ENCODE measurements at places on chromosomes 6 and 20. TPM values are rescaled to one million over a fixed set of nuclear protein-coding genes. Genes with fewer than 3 reads are reported as not detected.

- no peak for DNase-seq
Measured at GRCh38 chr6:12608874-12609273, 107.7 kb upstream of the PHACTR1 start.

- DNase-seq = no peak
Measured at GRCh38 chr6:21262504-21262903, 331.0 kb upstream of the SOX4 start.

DNA sequence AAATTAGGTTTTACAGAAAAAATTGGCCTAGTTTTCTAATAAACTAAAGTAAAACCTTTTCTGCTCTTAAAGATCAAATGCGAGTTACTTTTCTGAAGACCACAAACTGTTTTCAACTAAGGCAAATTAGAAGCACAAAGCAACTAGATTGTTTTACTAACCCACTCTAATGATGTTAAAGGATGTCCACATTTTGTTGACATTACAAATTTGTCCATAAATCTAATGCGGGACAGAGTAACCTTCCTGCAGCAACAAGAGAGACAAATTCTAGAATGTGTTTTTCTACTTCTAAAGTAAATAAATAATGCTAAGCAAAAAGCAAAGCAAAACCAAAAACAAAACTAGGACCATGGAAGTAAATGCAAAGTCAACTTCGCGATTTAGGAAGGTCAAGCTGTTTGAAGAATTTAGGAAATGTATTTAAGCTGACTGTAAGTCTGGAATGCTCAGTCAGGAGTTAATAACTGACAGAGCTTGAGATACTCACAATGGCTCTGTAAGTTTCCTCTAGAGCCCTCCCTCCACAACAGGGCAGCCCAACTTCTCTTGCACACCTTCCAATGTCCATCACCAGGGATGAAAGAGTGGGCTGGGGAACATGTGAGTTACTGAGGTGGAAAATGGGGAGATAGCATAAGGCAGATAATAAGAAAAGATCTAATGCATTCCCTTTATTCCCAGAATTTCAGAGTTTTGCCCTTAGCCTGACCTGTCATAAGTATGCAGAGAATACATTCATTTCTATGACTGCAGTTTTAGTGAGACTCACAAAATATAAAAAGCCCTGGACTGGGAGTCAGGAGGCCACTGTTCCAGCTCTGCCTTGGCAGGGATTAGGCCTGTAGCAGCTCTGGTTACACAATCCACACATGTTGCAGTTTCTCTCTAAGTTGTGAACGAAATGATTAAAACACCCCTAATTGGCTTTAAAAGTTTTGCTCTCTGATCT, 158.8 kb downstream of the FOXA2 start:
- no peak for DNase-seq

DNA sequence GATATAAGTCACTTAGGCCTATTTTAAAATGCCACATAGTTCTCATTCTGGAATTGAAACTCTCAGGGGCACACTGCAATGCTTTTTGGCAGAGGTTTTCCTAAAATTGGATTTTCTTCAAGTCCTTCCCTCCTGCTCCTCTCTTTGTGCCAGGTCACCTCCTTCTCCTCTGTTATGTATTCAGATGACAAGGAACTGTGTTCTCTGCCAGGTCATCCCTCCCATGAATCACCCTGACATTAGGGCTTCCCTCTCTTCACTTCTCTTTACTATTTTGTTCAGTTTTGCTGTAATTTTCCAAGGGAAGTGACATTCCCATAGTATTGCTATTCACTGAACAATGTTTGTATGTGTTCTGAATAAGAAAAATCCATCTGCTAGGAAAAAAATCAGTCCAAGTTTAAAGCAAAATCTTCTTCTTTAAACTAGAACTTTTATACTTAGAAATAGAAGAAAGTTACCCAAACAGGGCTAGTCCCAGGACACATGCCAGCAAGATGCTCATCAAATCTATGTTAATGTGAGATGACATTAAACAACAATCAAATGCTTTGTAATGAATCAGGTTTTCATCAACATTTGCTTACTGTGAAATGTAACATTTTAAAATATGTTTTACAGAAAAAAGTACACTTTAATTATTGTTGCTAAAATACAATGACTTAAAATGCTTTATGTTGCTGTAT, 461.1 kb downstream of the MMUT start:
- no peak for DNase-seq

DNA sequence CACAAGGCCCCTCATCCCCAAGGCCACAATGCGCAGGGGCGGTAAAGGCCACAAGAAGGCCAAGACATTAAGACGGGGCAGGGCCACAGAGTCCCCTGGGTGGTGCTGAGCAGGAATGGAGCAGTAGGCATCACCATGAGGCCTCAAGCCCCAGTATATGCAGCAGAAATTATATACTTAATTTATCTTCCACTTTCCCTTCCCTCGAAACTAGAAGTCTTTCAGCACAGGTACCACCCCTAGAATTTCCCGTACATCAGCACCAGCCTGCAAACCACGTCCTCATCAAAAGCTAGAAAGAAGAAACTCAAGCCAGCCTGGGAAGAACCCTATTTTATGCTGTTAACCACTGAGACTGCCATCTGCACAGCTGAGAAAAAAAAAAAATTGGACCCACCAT, 89.4 kb downstream of the PLG start:
- DNase-seq = no peak

- DNase-seq = no peak
Measured at GRCh38 chr6:14058735-14059134, 58.8 kb upstream of the CD83 start.

The EYA2 gene
- not detected for total RNA-seq

- DNase-seq = no peak
Measured at GRCh38 chr6:98054453-98054852, 771.4 kb upstream of the MMS22L start.
